ENCODE measurements at places on chromosomes 13 and 19.
A peak's percentile ranks its signal among the peaks of the same experiment; 100 is the strongest.

GRCh38 chr19:38385804-38386257 lies 2.0 kb downstream of the GGN start:
- no peak for DNase-seq

DNA sequence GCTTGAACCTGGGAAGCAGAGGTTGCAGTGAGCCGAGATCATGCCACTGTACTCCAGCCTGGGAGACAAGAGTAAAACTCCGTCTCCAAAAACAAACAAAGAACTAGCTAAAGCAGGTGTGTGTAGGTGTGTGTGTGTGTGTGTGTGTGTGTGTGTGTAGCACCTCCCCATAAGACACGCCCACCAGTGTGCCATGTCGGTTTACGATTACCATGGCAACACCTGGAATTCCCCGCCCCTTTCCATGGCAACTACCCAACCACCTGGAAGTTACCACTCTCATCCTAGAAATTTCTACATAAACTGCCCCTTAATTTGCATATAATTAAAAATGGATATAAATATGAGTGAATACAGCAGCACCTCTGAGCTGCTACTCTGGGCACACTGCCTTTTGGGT lies 80.9 kb upstream of the ADGRE5 start:
- no peak for DNase-seq

DNA sequence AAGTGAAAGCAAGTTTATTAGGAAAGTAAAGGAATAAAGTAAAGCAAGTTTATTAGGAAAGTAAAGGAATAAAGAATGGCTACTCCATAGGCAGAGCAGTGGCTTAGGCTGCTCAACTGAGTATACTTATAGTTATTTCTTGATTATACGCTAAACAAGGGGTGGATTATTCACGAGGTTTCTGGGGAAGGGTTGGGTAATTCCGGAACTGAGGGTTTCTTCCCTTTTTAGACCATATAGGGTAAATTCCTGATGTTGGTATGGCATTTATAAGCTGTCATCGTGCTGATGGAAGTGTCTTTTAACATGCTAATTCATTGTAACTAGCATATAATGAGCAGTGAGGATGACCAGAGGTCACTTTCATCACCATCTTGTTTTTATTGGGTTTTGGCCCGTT lies 194.3 kb downstream of the DLEU7 start:
- DNase-seq, result no peak

DNA sequence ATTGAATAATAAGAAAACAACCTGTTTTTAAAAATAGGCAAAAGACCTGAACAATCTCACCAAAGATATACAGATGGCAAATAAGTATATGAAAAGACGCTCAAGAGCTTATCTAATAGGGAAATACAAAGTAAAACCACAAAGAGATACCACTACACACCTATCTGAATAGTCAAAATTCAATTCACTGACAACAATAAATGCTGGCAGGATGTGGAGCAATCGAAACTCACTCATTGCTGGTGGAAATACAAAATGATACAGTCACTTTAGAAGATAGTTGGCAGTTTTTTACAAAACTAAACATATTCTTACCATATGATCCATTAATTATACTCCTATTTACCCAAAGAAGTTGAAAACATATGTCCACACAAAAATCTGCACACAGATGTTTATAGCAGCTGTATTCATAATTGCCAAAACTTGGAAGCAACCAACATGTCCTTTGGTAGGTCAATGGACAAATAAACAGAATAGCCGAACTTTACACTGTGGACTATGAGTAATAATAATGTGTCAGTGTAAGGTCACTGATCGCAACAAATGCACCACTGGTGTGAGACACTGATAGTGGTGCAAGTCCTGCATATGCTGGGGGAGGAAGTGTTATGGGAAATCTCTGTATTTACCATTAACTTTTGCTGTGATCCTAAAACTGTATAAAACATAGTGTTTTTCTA lies 20.8 kb downstream of the ZC3H13 start:
- no peak for DNase-seq

DNA sequence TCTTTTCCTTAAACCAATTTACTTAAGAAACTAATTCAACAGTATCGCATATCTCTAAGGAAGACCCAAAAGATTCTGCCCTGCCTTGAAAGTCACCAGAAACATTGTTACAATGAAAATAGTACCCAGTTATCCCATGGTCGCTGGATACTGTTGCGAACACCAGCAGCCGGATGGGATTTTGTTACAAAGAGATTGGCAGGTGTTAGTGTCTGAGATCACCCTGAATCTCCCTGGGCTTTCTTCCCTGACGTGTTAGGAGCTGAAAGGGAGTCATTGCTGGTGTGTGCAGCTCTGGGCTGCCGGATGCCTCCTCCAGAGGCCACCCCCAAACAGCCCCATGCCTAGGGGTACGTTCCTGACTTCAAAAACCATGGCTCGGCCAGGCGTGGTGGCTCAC lies 38.2 kb downstream of the PTPRS start:
- no peak for DNase-seq

GRCh38 chr19:41352609-41353465 lies 885 bp downstream of the TGFB1 start:
- DNase-seq, result peak; percentile 68

- no peak for DNase-seq
Observed at GRCh38 chr13:111116856-111117255, 1.7 kb downstream of the ARHGEF7 start.

- no peak for DNase-seq
Observed at GRCh38 chr19:10575011-10575716, 6.4 kb upstream of the CDKN2D start.

- no peak for DNase-seq
Observed at GRCh38 chr19:54141356-54141755, 3.8 kb downstream of the CNOT3 start.

DNA sequence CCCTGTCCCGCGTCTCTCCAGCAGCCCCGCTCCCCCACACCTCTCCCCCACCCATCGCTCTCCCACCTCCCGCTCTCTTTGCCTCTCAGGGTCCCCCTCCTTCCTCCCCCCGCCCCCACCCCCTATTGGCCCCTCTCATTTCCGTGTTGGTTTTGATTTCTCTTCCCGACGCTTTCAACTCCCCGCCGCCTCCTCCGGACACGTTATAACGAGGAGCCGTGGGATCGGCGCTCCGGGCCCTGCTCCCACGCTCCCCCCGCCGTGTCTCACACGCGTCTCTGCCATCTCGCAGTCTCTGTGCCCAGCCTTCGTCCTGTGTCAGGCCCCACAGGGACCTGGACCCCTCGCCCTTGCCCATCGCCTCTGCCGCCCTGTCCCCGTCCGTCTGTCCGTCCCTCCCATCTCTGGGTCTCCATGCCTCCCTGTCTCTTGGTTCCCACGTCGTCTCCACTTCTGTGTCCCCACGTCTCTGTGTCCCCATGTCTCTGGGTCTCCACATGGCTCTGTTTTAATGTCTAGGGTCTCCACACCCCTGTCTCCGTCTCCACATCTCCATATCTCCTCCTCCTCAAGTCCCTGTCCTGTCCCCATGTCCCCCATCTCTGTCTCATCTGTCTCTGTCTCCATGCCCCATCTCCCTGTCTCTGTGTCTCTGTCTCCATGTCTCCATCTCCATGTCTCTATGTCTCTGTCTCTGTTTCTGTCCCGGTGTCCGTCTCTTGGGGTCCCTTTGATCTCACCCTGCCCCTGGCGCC lies 13.1 kb downstream of the ERFL start:
- no peak for DNase-seq

- no peak for DNase-seq
Observed at GRCh38 chr13:61880578-61881283, 465.1 kb upstream of the PCDH20 start.

GRCh38 chr13:25722893-25723292 lies 328.9 kb downstream of the SHISA2 start:
- no peak for DNase-seq

DNA sequence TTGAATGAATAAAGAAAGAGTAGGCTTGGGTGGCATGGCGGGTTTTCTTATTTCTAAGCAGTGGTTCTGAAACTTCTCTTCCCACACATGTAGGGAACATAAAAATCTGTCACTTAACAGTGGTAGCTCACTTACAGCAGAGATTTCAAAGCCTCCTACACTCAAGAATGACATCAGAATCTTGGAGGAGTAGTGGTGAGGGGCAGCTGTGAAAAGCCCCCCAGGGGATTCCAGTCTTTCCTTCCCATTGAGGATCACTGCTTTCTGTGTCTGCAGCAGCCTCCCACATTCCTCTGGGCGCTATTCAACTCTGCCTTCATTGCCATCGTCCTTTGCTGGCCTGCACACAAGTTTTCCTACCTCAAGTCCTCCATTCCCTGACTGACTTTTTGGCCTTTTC lies 8.6 kb upstream of the NEK5 start:
- no peak for DNase-seq

GRCh38 chr19:56538761-56539263 lies at the start of gene ZFP28:
Gene ZFP28 (plus strand): TSS chr19:56538948. CDS start chr19:56539019, 71 bp downstream.
- no peak for DNase-seq

GRCh38 chr19:49864890-49865289 lies 2.5 kb downstream of the PNKP start:
- DNase-seq, result no peak

DNA sequence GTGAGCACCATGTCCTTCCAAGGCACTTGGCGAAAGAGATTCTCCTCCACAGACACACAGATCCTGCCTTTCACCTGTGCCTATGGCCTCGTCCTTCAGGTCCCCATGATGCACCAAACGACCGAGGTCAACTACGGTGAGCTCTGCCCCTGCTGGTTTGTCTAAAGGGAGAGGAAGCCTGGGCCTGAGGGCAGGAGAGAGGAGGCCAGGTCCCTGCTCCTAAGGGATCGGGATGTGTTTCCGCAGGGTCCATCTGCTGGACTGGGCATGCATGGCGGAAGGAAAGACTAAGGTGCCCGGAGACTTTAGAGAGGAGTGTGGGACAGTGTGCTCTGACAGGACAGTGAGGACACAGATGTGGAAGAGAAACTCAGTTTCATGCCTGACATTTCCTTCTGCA lies 7.6 kb downstream of the SERPINE3 start:
- no peak for DNase-seq

- no peak for DNase-seq
Observed at GRCh38 chr13:68261105-68261504, 1031.0 kb upstream of the PCDH9 start.

- no peak for DNase-seq
Observed at GRCh38 chr13:96252903-96253302, 163.0 kb downstream of the HS6ST3 start.

DNA sequence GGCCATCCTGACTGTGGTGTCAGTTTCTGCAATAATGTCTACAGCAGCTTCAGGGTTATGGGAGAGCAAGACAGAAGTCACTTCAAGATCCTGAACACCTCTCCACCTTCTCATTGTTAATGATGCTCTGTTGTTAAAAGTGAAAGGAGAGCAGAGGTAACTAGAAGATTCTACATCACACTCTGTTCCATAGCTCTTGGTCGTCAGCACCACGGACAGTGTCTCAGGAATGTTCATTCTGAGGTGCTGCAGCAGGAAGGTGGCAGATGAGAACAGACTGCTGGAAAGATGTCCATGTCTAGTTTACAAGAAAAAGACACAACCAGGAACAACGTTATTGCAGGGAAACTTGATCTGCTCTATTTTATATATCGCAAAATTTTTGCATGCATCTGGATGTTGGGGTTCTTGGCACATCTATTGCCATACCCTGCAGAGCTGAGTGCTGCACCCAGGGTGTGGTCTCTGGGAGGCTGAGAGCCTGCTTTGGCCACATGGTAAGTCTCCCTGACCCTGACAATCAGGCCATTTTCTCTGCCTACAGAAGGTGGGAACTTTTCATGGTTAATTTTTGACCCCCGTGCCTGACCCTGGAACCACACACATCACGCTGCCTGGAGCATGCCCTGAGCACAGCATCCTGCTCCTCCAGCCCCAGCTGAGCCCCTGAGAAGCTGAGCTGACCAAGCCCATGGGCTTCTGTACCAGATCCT lies 12.7 kb downstream of the CEACAM21 start:
- no peak for DNase-seq

DNA sequence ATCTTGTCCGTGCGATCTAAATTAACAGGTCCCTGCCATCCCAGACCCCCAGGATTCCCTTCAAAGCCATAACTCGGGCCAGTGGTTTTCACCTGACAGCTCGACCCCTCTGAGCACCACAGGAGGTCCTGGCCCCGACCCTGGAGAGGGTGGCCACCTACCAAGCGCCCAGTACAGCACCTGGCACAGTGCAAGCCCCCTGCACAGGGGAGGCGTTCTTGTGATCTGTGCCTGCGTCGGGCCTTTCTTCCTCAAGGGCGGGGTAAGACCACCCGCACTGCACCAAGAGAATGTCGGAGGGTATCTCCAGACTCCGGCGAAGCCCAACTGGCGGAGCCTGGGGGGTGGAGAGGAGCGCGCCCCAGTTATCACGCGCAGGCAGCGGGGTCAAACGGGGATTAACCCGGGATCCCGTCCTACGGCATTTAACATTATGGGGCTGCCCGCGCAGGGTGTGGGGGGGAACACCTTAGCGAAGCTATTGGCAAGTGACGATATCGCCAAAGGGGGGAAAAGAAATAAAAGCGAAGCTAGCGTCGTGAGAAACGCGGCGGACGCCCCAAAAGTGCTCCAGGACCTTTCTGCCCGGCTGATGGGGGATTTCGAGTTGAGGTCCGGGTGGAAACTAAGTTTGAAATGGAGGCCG lies 1.3 kb upstream of the HNRNPL start:
- DNase-seq, result peak; percentile 36

DNA sequence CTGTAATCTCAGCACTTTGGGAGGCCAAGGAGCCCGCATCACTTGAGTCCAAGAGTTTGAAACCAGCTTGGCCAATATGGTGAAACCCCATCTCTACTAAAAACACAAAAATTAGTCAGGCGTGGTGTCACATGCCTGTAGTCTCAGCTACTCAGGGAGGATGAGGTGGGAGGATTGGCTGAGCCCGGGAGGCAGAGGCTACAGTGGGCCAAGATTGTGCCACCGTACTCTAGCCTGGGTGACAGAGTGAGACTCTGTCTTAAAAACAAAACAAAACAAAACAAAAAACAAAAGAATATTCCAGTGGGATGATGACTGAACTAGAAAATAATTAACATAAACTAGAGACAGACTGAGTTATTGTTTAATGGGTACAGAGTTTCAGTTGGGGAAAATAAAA lies 81.7 kb upstream of the ABCC4 start:
- DNase-seq, result no peak

- DNase-seq, result no peak
Observed at GRCh38 chr13:27403727-27404385, 20.6 kb upstream of the GTF3A start.

DNA sequence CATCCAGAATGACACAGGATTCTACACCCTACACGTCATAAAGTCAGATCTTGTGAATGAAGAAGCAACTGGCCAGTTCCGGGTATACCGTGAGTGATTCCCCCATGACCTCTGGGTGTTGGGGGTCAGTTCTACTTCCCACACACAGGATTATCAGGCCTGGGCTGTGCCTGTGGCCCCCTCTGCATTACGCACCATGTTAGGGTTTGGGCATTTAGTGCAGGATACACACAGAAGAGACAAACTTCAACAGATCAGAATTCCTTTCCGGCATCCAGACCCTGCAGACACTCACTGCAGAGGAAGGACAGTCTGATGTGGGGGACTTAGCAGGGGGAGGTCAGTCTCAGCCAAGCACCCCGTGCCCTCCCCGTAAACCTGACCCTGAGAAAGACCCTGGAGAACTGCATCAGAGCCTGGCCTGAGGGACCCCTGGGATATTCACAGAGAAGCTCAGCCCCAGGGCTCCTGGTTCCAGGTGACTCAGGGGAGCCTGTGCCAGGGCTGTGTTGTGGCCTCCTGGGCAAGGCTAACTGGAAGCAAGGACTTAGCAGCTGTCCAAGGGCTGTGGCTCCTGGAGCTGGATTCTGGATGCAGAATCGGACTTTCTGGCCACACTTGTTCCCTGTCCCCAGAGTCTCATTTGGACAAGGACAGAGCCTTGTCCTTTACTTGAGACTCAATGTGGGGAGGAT lies 1.7 kb downstream of the CEACAM5 start:
- DNase-seq, result no peak

- DNase-seq, result peak; percentile 4
Observed at GRCh38 chr13:48265217-48265815, 32.3 kb downstream of the ITM2B start.

- peak; percentile 74 for DNase-seq
Observed at GRCh38 chr19:52922841-52923777, at the start of gene ZNF888. Gene ZNF888 (minus strand): TSS chr19:52923428. CDS start chr19:52917873, 5,555 bp downstream.
